ENCODE measurements at places on chromosomes 3 and 15. TPM values are rescaled to one million over a fixed set of nuclear protein-coding genes. Genes with fewer than 3 reads are reported as not detected.
A peak's percentile ranks its signal among the peaks of the same experiment; 100 is the strongest.

- peak; percentile 51 for DNase-seq
Observed at GRCh38 chr3:98901119-98901391, 440 bp downstream of the DCBLD2 start.

DNA sequence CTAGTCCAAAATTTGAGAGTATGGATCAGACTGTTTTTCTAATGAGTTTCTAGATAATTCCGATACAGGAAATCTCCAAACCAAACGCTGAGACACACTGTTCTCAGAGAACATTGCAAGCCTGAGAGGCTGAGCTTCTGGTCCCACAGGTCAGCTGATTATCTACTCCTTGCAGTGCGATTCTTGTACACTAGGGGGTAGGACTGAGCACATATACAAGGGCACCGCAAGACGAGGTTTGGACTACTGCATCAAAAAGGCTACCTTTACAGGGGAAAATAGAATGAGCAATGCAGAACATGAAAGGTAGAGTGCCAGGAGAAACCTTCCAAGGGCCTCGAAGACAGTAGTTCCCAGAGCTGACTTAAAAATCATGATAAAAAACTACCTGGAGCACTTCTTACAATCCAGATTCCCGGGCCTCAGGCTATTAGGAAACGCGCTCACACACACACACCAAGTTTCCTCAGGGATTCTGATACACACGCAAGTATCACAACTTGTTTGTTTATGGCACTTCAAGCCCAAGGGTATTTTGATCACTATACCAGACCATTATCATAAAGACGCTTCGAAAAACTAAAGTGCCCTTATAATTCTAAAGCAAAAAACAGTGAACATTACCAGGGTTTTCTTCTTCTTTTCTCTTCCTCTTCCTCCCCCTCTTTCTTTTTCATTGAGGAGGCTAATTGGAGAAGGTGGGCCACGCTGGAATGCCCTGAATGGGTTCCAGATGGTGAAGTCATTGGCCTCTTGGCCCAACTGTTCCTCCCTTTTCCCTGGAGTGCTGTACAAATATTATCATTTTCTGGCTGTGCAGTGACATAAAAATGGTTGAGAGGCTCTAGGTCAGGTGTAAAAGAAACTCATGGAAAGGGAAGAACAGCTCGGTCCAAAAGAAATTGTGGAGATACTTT, 61.8 kb downstream of the SLC12A8 start:
- DNase-seq, result peak; percentile 43

DNA sequence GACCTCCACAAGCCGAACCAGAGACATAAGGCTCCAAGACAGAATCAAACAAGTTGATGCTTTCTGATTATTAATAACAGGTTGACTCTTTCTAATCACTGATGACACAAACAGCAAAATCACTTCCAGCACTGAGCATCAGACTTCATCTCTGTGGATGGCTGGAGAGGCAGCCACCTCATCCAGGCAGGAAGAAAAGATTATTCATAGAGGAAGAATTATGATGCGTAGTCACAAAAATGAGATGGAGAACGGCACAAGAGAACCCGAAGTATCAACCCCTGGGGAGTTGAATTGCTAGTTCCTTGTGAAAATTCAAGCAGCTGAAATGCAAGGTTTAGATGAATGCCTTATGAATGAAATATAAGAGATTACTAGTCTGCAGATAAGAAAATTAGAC, 49.9 kb upstream of the LMCD1 start:
- no peak for DNase-seq

DNA sequence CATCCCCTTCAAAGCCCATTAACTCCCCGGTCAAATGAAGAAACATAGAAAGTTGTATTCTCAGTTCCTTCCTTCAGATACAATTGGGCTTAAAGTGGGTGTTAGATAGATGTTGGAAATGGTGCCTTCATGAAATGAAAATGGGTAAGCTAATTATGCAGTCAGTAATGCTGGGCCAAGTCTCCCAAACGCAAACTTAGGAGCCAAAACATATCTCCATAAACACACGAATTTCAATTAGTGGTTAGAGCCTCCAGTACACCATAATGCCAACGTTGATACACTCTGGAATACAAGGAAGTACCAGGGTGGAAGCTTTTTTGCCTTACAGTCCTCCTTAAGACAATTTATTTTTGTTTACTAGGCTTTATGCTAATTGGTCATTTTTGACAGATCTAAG, 1059.0 kb downstream of the TUSC7 start:
- no peak for DNase-seq

DNA sequence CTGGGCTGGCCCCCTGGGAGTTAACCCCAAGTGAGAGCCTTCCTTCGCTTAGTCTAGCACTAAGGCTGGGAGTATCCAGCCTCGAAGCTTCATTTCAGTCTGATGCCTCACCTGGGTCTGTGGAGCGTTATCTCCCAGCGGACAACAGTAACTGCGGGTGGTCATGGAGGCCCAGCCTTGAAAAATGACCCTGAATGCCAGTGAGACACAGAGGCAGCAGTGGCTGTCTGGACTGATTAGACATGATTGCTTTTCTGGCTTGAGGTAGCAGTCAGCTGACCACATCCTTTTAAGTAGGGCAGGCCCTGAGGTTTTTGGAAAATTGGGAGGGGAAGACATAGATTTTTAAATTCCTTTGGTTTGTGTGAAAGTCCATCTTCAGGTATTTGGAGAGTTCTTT, 28.2 kb upstream of the TRIM59 start:
- DNase-seq, result no peak

- peak; percentile 31 for DNase-seq
Observed at GRCh38 chr15:65583701-65584100, 27.2 kb downstream of the INTS14 start.

DLL4 gene
- 0.10 TPM for polyA plus RNA-seq

TAGLN3 gene
- polyA plus RNA-seq, result not detected

DPPA2 gene
- polyA plus RNA-seq, result 0.12 TPM

CHRNA7 gene
- 0.16 TPM for polyA plus RNA-seq
